ENCODE measurements at places on chromosomes 4 and X.

DNA sequence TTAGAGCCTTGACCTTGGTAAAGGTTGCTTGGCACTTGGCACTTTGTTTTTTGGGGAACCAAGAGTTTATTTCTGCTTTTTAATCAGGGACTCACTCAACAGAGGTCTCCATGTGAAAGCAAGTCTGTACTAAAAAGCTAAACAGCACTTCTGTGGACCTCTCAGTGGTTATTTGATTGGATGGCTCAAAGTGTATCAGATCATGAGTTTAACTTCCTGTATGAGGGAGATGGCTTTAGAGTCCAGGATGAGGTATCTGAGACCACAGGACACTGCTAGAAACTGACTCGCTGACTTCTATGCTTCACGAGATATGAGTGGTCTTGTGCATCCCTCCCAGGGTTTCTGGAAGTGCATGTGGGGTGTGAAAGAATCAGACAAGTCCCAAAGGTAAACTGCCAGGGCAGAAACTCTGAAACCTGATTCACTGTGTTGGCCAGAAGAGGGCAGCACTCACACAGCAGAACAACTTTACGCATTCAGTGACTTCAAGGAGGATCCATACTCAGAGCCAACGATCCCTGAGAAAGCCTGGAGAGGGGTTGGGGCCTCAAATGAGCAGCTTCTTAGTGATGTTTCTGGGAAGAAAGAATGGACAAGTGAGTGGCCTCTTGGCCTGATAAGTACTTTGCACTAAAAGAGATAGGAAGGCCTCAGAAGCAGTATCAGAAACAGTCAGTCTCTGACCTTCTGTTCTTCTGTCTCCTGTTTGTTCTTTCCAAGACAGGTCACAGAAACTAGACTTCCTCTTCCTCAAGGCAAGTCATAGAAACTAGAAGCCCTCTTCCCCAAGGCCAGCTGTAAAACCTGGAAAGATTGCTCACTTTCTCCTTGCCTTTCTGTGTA lies 220.3 kb upstream of the CXCL13 start:
- peak; percentile 64 for ATAC-seq

DNA sequence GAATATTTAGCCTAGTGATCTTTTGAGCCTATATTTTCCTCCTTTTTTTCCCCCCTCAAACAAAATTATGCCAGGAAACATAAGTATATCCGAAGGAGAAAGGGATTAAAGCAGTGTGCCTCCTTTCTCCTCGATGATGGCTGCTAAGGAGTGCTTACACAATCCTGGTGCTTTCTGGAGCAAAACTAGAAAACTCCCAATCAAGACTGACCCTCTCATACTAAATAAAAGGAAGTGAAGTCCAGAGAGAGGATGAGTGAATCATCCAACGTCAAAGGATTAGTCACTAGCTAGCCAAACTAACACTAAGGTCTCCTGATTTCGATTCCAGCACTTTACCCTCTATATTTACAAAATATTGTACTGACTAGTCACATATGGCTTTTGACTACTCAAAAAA lies 146.8 kb downstream of the PPP3CA start:
- no peak for ATAC-seq

GRCh38 chrX:9905721-9906120 lies 61.4 kb upstream of the CLDN34 start:
- no peak for ATAC-seq

GRCh38 chr4:81030061-81030980 lies at the start of gene BMP3:
Gene BMP3 (plus strand): TSS chr4:81030708. CDS start chr4:81031285, 577 bp downstream.
- peak; percentile 54 for ATAC-seq

GRCh38 chr4:101864660-101865059 lies 74.1 kb downstream of the BANK1 start:
- ATAC-seq: no peak

GRCh38 chr4:185256446-185256845 lies 47.0 kb downstream of the SNX25 start:
- ATAC-seq: no peak

GRCh38 chr4:88709989-88710388 lies 12.4 kb upstream of the NAP1L5 start:
- no peak for ATAC-seq

DNA sequence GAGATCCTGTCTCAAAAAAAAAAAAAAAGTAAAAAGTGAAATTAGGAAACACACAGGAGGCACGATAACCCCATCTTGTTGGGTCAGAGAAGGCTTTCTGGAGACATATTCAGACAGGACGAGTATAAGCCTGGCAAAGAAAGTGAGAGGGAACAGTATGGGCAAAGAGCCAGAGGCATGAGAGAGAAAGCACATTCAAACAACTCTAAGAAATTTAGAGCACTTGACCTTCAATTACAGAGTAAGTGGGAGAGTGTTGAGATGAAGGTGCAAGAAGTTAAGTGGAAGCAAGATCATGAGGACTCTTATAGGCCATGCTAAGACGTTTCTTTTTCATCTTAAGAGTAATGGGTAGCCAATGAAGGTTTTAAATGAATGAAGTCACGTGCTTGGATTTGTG lies 70.4 kb downstream of the ELOVL6 start:
- ATAC-seq: no peak

DNA sequence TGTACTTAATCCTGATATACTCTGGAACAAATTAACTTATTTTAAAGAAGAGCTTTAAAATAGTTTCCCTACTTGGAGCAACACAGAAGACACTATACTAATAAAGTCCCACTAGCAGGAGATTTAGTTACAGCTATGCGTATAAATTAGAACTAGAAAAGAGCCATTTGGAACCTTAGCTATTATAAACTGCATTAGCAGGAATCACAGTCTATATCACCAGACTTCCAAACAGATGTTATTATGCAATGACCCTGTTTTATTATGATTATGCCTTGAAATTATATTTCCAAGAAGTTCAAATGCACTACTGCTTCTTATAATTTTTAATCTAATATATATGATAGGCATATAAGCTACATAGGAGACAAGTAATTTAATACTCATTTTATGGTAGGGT lies 95.5 kb upstream of the WDR44 start:
- ATAC-seq: no peak

DNA sequence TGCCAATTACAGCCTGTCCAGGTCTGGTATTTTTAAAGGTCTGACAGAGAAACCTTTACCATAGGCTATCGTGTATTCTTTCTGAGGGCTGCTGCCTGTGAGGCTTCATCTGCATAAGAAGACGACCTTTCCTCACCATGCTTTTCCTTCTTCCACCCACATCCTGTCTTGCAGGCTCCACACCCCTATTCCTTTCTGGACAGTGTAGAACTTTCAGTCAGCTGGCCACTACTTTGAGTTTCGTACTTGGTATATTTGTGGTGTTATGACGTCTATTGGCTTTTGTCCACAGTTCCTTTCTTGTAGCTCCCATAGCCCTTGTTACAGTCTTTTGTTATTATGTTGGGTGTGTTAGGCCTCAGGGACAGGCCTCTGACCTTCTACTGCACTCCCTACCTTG lies 311.4 kb downstream of the RAPGEF2 start:
- ATAC-seq: no peak

GRCh38 chr4:2007804-2008670 lies 737 bp downstream of the NELFA start:
- peak; percentile 31 for ATAC-seq

- no peak for ATAC-seq
These were observed 49.8 kb upstream of the TNIP3 start for GRCh38 chr4:121213940-121214339.

DNA sequence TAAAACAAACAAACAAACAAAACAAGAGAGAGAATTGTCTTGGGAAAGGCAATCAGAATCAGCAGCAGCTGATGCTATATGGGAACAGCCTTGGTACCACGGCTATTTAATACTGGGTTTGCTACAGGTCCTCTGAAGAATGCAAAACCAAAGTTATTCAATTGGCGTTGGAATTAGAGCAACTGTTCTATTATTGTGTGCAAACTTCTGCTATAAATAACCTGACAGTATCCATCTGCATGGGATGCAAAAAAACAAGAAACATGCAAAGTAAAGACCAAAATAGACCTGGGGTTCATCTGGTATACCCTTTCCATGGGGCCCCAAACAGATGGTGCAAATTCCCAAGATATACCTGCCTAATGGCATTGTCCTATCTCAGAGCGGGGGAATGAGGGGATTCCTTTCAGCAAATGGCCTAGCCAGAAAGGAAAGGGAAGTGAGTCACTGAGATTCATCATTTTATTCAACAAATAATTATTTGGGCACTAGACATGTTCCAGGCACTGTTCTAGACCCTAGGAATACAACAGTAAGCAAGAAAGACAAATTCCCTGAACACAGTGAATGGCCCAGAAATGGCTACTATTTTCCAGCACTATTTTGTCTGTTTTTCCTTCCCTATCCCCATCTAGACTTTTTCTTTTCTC lies 268.9 kb downstream of the FBXW7 start:
- no peak for ATAC-seq

GRCh38 chr4:62377700-62378099 lies 1177.6 kb downstream of the ADGRL3 start:
- no peak for ATAC-seq

DNA sequence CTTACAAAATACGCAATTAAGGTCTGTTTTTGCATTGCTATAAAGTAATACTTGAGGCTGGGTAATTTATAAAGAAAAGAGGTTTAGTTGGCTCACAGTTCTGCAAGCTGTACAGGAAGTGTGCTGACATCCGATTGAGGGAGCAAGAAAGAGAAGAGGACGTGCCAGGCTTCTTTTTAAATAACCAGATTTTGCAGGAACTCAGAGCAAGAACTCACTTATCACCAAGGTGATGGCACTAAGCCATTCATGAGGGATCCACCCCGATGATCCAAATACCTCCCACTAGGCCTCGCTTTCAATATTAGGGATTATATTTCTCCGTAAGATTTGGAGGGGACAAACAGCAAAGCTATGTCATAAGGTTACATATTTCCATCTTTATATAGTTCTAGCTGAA lies 456.7 kb downstream of the GLUD2 start:
- ATAC-seq: no peak

DNA sequence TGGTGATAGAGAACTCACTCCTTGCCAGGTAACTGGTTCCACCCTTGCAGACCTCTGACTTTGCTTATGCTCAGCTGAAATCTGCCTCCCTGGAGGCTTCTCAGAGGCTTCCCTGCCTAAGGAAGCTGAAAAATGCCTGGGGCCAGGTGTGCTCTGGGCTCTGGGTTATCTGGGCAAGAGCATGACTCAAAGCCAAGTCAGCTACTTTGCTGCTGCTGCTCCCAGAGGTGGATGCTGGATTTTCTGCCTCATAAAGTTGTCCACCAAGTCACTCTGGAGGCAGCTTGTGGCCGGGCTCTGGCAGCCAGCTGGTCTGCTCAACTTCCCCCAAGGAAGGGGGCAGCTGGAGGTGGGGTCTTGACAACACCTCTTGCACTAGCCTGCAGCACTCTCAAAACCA lies 132.7 kb downstream of the PJA1 start:
- ATAC-seq: no peak

DNA sequence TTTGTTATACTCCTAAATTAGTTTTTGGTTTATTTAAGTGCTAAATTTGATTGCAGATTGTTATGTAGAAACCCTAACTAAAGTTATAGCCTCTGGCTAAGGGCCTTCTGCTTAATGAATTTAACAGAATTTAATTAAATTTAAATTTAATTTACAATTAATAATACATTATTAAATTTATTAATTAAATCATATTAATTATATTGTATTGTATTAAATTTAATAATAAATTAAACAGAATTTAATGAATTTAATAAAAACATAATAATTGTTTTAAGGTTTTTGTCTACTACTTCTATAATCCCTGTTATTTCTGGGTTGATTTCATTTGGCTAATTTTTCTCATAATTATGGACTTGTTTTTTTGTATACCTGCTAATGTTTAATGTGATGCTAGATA lies 141.9 kb upstream of the TECRL start:
- no peak for ATAC-seq

- ATAC-seq: no peak
These were observed 275.5 kb downstream of the PPARGC1A start for GRCh38 chr4:23614284-23614892.

GRCh38 chrX:39822133-39822748 lies 275.5 kb downstream of the BCOR start:
- ATAC-seq: no peak

GRCh38 chr4:184460499-184461285 lies 13.7 kb downstream of the IRF2 start:
- no peak for ATAC-seq

- peak; percentile 81 for ATAC-seq
These were observed 119.4 kb upstream of the C1GALT1C1 start for GRCh38 chrX:120749141-120749846.

DNA sequence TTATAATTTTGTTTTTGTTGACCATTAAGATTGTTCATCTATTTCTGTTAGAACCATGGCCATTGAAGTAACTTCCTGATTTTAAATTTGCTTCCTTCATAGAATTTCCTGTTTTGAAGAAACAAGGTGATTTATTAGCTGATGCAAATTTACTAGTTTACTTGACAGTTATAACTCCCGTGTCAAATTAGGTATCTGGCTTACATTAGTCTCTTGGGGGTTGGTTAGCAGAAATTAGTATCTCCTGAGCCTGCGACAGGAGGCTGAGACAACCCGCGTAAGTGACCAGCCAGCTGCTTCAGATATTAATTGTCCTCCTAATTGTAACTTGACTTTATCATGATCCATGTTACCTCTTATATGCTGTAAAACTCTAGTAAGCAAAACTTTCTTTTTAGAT lies 154.3 kb downstream of the CFAP299 start:
- no peak for ATAC-seq

GRCh38 chrX:11953615-11954014 lies 184.7 kb upstream of the FRMPD4 start:
- no peak for ATAC-seq

DNA sequence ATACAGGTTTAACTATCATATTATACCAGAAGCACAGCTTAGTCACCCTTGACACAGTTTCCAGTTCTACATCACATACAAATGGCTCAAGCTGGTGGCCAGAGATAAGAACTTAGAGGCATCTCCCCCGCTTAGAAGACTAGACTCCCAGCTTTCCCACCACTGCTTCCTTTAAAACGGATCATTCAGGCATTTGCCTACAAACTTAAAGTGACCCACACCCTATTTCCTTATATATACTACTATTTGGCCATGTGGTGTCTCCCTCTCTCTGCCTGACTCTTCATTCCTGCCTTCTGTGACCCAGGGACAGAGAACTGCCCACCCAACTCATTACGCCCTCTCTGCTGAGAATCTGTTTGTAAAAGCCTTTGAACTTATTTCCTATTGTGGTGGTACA lies 781.2 kb upstream of the DIAPH2 start:
- no peak for ATAC-seq

GRCh38 chr4:133823177-133823576 lies 378.4 kb downstream of the PABPC4L start:
- ATAC-seq: no peak

DNA sequence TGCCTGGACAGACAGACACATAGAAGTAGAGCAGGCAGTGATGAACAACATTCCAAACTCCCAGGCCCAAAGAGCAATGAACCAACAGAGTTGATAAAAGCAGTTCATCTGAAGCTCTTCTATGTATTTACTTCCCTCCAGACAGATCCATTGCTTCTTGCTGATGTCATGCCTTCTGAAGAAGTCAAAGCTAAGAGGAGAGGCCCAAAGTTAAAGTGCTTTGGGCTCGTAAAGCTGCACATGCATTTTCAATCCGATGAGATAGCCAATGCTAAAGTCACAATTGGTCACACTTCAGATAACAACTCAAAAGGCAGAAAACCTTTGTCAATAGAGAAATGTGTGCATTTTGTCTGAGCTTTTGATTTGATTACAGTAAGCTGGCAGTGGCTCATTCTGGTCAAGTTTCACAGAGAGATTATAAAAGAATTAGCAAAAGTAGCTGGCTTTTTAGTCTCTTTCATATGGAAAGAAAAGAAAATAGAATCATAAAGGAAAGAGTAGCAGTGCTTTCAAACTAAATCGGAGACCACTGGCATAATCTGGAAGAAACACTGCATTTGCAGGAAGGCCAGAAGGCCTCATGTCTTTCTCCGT lies 82.0 kb downstream of the GPC4 start:
- ATAC-seq: no peak

All from stimulated activated memory B cell treated with anti-CD40 and anti-IgM and Interleukin-4, amounts not matched to agents 10 μg/mL and 1 μg/mL and 100 μg/mL, for 72 hours (primary cell).